ENCODE measurements at places on chromosomes 5 and 9.

- no peak for DNase-seq
Measured at GRCh38 chr9:19116107-19116790, 11.0 kb downstream of the PLIN2 start.

GRCh38 chr5:102715082-102715807 lies 39.9 kb upstream of the PAM start:
- no peak for DNase-seq

GRCh38 chr5:12652201-12652600 lies 748.0 kb upstream of the CTNND2 start:
- DNase-seq, result no peak

GRCh38 chr9:69961843-69962242 lies 81.8 kb upstream of the MAMDC2 start:
- DNase-seq, result no peak

DNA sequence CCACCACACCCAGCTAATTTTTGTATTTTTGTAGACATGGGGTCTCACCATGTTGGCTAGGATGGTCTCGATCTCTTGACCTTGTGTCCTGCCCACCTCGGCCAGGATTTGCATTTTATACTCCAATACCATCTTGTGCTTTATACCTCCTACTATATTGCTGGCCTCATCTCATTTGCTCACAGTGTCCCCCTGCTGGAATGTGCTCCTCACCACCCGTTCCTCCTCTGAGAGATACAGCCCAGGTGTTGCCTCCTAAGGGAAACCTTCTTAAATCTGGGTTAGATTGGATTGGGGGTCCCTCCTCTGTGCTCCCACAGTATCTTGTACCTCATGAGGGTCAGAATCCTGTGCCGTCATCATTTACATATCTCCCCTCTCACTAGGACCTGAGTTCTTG lies 131.7 kb downstream of the PAPPA start:
- DNase-seq, result no peak

- DNase-seq, result no peak
Measured at GRCh38 chr5:151895660-151896030, 29.0 kb downstream of the GLRA1 start.

DNA sequence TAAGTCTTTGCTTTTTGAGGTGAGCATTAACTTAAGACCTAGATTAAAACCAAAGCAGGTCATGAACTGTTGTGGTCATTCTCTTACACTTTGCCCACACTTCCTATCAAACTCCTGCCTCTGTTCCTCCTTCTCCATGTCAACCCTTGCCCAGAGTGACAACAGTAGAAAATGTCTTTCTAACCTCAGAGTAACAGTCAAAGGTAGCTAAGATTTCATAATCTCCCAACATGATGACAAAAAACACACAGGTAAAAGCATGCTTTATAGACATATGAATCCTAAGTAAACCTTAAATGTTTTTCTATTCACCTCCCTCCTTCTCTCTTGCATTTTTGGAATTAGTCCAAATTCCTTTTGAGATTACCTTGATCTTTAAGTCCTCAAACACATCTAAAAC lies 422.3 kb downstream of the SPATA31D1 start:
- DNase-seq, result no peak

- no peak for DNase-seq
Measured at GRCh38 chr9:83167126-83167525, 104.2 kb upstream of the RASEF start.

DNA sequence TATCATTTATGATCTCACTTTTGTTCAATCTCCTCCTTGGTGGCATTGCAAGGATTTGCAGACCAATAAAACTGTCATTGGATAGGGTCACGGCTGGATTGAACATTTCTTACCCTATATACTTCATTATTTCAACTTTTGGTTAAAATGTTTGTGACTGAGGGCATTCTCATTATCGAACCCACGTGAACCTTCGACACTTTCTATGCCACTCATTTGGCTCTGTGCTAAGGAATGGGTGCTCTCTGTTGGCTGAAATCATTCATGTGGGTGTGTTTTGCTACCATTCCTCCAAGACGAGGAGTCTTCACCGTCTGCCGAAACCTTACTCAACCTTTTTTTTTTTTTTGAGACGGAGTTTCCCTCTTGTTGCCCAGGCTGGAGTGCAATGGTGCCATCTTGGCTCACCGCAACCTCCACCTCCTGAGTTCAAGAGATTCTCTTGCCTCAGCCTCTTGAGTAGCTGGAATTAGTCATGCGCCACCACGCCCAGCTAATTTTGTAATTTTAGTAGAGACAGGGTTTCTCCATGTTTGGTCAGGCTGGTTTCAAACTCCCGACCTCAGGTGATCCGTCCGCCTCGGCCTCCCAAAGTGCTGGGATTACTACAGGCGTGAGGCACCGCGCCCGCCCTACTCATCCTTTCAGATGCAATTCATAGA lies 62.5 kb downstream of the CSNK1A1 start:
- DNase-seq, result no peak

DNA sequence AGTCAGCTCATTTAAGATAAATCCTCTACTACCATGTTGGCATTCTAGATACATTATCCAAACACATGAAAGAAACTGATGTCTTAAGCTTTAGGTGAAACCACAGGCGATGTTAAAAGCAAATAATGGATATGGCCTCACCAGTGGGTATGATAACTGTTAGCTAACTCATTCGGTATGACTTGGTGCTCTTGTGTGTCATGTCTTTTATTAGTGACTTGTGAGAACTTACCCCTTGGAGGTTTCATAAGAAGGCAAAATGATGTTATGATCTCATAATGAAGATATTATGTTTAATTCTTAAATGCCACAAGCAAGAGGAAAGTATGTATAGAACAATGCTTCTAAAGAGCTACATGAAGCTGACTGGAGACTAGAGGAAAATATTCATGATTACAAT lies 1227.0 kb downstream of the EFNA5 start:
- DNase-seq, result no peak

All from NCI-H2081 treated with DMSO at 0.1 percent for 48 hours (cell line).